ENCODE measurements at places on chromosomes 1 and 21.

DNA sequence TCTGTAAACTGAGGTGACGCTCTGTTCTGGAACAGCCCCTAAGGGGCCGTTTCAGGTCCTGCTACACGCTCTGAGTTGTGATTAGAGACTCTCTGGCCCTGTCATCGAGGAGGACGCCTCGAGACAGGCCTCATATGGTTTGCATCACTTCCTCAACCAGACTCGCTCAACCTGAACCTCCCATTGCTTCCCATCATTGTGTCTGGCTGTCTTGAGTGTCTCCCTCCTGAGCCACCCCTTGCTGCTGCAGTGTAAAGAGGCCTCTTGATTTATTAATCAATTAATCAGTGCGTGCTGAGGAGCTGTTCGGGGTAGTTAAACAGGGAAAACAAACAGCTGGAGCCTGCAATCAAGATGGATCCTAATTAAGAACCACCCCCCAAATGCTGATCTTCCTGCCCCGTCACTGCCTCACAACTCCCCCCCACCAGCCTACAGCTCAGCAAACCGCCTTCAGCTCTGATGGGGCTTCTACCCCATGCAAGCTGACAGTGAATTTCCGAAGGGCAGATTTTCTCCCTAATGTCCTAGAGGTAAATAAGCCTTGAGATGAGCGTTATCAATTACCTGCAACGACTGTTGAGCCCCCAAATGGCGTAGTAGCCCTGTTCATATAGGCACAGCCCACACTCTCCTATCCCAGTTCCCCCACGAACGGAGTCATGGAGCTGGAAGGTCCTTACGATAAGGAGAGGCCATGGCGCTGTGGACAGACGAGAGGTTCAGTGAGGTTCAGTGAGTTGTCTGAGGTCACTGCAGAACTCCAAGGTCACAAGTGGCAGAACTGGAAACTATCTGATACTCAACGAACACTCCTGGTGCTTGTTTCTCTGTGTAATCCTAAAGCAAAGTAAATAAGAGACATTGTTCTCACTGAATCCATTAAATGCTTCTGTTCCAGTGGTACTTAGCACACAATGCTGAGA is 210.6 kb downstream of the KIF26B start:
- no peak for DNase-seq

DNA sequence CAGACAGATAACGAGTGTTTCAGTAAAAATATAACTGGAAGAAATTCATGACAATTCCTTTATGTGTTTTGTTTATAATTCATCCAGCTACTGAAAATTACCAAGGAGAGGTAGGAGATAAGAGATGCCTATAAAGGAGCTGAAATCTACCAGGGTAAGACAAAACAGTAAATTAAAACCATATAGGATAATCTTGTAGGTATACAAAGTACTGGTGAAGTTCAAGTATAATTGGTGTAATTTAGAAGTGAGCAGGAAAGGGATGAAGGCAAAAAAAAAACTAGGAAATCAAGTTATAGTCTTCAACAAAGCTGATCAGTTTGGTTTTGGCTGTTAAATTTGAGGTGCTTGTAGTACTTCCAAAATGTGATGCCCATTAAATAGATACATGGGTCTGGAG is 1.2 kb upstream of the WARS2 start:
- DNase-seq, result no peak

GRCh38 chr1:89754518-89754917 is 66.3 kb upstream of the LRRC8D start:
- DNase-seq, result no peak

DNA sequence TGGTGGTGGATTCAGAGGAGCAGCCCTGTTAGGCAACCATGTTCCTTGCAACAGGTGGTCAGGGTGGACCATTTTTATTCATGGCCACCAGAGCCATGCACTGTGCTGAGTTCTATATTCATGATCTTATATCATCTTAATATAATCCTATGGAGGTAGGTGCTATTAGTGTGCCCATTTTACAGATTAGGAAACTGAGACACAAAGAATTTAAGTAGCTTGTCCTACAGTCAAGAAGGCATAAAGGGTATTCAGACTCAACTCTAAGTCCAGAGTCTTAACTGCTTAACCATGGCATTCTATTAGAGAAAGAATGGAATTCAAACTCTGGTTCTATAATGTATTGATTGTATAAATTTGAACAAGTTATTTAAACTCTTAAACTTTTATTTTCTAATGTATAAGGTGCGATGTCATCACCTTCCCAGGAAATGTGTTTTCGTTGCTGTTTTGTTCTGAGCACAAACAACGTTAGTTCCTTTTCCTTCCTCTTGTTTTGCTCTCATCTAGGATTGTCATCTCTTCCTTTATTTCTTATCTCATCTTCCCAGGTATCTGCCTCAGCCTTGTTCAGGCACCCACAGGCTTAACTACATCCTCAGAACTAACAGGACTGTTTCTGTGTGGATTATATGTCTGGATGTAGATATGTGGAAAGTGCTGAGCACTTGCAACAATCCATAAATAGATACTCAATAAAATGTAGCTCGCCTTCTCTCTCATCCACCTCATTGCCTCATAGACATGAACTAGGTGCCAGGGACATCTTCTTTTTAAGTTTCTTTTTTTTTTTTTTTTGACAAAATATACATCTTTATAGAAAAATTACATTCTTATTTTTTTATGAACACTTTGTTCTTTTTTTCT is 207.1 kb downstream of the NFIA start:
- no peak for DNase-seq

DNA sequence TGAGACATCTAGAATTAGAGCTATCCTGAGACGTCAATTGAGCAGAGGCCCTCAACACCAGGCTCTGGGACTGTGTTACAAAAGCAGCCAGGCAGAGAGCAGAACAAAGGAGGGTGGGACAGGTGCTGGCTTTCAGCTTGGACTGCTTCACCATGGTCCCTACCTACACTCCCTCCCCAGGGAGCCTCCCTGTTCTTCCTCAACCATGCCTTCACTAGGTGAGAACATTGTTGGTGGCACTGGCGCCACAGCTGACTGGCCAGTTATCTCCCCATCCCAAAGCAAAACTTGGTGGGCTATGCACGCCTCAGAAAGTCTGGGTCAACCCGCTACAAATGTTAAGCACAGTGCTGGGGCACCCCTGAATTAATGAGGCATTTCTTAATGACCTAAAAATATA is 87.8 kb downstream of the NMNAT2 start:
- no peak for DNase-seq

DNA sequence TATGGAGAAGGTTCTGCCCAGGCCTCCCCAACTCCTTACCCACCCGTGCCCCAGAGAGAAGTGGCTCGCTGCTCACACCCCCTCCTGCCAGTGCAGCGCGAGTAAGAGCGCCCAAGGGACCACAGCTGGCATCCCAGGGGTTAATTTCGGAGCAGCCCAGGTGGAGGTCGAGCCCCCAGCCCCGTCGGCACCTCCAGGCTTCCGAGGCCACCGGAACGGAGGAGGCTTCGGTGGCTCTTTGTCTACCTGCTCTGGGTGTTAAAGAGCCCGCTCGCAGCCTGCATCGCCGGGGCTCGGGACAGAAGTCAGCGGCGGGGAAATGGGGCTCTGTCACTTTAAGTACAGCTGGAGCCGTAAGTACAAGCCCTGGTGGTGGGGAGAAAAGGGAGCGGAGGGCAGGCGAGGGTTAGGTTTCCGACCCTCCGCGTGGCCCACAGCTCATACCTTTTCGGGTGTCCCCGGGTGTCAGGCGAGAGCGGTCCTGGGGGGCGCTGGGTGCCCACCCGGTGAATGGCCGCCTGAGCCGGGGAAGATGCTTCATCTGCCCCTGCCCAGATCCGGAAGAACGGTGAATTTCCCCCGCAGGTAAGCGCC is 89.4 kb upstream of the IPO9 start:
- DNase-seq, result peak; percentile 58

DNA sequence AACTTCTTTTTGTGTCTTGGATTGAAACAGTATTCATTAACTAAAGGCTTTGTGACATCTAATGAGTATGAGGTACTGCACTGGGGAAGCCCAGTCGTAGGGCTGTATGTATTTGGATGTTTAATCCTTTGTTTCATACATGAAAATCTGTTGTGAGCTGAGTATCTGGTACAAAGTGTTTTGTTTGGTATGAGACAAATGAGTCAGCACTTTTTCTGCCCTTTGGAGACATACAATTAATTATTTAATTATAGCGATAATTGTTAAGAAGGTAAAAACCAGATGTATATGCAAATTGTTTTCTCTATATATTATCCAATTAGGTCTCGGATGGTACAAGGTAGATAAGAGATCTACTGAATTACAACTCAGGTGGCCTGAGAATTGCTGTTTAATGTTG is 36.3 kb downstream of the MARK1 start:
- no peak for DNase-seq

GRCh38 chr21:40146216-40146837 is 279.1 kb downstream of the PCP4 start:
- DNase-seq, result no peak

DNA sequence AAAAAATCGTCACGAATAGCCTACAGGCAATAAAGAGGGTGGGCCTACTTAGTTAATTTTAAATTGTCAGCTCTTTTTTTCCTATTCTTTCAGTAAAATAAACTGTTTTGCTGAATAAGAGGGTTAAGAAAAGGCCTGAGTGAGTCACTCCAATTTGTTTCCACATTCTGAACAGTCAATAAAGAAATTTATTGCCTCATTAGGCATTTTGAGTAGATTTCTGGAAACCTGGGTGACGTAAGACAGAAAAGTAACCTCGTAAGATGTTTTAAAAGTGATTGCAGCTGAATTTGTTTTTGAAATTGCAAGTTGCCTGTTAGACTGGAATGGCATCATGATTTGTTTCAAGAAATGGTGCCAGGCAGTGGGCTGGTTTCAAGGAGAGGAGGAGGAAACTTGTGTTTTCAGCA is 439.3 kb downstream of the USP25 start:
- DNase-seq, result no peak

GRCh38 chr1:15691434-15692032 is 7.4 kb downstream of the PLEKHM2 start:
- DNase-seq, result no peak

GRCh38 chr1:24870551-24871195 is 59.4 kb downstream of the RUNX3 start:
- no peak for DNase-seq

GRCh38 chr1:115224636-115225035 is 113.4 kb downstream of the NGF start:
- DNase-seq, result no peak

GRCh38 chr21:41289431-41289830 is 27.2 kb upstream of the FAM3B start:
- no peak for DNase-seq

DNA sequence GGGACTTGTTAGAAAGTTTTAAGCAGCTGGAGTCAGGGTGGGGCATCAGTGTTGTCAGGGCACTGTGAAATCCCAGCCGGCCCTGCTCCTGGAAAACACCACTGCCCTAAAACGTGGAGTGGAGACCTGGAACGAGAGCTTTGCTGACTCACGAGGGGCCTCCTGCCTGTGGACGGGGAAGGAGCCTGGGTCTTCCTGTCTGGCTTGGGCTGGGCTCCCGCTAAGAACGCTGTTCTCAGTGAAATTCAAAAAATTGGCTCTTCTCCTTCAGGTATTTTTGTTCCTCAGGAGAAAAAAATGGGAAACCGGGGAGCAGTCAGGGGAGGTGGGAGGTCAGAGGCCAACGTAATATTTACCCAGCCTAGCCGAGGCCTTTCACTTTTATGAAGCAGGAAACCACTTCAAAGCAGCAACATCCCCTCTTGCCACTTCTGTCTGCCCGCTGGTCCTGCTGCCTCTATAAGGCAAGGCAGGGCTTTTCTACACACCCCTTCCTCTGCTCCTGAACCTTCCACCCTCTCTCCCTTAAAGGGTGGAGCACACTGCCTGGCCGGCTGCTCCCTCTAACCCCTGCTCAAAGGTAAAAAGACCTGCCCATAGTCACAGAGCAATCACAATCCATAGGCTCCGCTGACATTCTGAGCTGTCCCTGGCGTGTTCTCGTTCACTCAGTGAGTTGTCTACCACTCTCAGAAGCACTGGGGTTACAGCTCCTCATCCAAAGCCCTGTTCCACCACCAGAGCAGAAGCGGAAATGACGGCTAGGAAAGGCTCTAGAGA is 8.0 kb downstream of the PLXNA2 start:
- DNase-seq, result no peak

Data from memory B cell (primary cell).